ENCODE measurements at places on chromosomes 2 and 18. TPM values are rescaled to one million over a fixed set of nuclear protein-coding genes. Genes with fewer than 3 reads are reported as not detected.

Gene RTP5
- not detected for total RNA-seq

Gene IGFBP5
- total RNA-seq, result 270 TPM

Gene INHA
- total RNA-seq, result 0.25 TPM

Gene SERPINB10
- 0.13 TPM for total RNA-seq

Gene ATG4B
- total RNA-seq, result 60.7 TPM

Gene GKN1
- not detected for total RNA-seq
